ENCODE measurements at places on chromosomes 4 and X.

DNA sequence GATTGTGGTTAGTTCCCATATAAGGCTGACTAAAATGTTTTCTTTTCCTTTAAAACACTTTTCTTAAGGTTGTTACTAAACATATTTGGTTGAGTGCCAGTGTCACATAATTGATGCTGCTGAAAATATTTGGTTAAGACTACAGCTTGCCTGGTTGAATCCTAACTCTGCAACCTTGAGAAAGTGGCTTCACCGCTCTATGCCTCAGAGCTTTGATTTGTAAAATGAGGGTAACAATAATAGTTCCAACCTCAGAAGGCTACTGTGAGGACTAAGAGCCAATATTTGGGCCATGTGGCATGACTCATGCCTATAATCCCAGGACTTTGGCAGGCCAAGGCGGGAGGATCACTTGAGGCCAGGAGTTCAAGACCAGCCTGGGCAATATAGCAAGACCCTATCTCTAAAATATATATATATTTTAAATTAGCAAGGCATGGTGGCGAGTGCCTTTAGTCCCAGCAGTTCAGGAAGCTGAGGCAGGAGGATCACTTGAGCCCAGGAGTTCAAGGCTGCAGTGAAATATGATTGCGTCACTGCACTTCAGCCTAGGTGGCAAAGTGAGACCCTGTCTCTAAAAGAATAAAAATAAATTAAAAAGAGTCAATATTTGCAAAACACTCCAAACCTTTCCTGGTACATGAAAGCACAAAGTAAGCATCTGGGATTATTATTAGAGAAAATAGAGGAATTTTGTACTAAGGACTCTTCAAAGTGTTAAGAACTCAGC, 7.1 kb upstream of the NEIL3 start:
- DNase-seq: no peak

- DNase-seq: no peak
Measured at GRCh38 chrX:542179-542578, 88.4 kb upstream of the SHOX start.

GRCh38 chr4:18250564-18250963, 229.0 kb upstream of the LCORL start:
- DNase-seq: no peak

GRCh38 chr4:16598597-16599206, 299.7 kb downstream of the LDB2 start:
- no peak for DNase-seq

DNA sequence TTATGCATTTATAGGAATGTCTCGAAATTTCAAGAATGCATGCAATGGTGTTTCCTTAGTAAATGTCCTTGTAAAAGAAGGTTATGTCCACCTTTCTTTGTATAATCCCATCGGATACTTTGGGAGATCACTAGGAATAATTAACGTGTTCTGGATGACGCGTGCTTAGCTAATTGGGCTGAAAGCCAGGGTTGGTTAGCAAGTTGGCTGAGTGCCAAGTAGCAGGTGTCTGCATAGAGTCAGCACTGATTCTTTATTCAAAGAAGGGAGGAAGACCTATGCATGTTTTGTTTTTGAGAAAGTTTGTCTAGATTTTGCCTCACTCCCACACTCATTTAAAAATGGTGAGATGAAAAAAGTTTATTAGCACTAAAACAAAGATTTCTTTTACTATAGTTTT, 144.6 kb downstream of the SOX3 start:
- no peak for DNase-seq

- no peak for DNase-seq
Measured at GRCh38 chr4:109746728-109747127, 16.9 kb upstream of the PLA2G12A start.

DNA sequence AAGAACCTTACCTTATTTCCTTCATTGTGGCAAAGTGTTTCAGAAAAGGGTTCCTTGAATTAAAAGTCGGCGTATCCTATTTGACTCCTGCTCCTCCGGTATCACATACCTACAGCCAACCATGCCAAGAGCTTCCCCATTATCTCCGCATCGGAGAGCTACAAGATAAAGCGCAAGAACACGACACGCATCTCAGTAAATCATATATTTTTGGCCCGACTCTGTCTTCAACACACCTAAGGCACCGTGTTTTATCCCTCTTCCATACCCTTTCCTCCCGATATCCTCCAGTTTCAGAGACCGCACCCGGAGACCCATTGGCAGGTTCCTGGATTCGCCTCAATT, 497 bp upstream of the THAP9 start:
- peak; percentile 41 for DNase-seq

DNA sequence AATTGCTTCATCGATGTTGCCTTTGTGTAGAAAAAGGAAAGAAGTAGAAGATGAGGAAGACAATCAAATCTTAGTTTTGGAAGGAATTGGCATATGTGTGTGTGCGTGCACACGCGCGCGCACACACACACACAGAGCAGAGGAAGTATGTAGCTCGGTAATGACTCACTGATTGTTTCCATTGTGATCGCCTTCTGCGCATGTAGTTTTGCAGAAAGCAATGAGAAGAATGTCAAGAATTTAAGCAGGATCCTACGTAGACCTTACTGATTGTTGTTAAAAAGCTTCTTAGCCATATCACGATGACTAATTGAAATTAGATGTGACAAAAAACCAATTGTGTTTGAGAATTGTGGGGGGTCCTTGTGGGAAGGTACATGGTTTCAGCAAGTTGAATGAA, 12.8 kb upstream of the LIMCH1 start:
- no peak for DNase-seq

GRCh38 chrX:120299928-120300327, 11.3 kb downstream of the TMEM255A start:
- DNase-seq: no peak

DNA sequence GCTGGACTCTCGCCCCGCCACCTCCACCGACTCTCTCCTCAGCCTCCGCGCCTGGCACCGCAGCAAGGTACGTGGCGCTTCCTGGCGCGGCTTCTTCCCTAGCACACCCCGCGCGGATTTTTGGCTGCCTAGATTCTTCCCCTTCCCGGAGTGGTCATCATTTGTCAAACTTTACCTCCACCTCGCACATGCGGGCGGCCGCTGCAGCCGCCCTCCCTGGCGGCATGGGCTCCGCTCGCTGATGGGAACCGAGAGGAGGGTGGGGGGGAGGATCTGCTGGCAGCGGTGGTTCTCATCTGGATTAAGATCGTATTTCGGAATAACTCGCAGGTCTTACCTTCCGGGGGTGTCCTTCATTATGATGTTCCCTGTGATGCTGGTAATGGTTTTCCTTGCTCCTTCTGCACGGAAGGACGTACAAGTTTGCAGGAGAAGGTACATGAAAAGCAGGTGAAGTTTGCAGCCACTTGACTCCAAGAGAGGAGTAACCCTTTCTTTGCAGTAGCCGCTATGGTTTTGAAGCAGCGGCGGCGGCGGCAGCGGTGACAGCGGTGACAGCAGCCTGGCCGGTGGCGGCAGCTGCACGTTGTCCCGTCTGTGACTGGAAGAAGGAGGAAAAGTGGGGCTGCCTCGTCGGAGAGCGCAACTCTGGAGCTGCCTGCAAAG, 2183.9 kb upstream of the TENM3 start:
- DNase-seq: no peak

All from NCI-H345 (cell line).